NCI-H2171 (cell line): ENCODE measurements at places on chromosomes 7 and 10.

DNA sequence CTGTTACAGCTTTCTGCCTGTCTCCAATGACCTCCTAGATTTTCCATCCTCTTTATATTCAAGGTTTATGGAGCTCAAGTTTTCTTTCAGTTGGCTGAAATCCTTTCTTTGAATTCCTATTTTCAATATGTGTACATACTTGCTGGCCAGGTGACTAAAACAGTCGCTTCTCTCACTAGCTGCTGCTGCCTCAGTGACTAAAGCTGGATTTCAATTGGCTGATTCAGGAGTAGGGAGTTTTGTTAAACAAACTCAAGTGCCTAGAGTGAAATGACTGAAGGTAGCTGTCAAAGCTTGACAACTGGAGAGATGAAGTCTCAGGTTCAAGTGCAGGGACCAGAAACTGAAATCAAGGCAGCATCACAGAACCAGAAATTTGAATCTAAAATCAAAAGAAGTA lies 6.7 kb upstream of the POLR1F start:
- DNase-seq = no peak

GRCh38 chr7:92875719-92876118 lies 39.3 kb upstream of the CDK6 start:
- DNase-seq = no peak

DNA sequence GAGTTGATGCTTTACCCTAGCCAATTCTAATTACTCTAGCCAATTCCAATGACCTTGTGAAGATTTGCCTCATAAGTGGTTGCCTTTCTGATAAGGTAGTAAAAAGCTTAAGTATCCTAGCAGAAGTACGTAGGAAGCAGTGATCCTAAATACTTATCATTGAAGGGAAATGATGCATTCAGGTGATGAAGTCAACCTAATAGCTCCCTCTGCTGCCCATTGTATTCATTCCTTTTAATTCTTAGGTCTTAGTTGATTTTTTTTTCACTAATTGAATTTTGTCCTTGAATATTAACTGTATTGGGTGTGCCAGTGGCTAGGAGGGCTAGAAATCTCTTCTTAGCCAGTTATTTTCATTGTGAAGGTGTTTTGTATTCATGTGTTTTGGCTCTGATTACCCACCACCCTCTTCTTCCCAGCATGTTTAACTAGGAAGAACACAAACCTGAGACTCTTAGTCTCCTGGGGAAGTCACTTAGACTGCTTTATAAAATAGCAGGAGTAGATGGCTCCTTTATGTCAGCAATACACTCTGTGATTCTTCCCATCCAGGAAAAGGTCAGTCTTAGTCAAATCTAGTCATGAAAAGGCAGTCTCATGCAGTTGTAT lies 46.3 kb downstream of the PLEKHA8 start:
- DNase-seq = peak; percentile 30

DNA sequence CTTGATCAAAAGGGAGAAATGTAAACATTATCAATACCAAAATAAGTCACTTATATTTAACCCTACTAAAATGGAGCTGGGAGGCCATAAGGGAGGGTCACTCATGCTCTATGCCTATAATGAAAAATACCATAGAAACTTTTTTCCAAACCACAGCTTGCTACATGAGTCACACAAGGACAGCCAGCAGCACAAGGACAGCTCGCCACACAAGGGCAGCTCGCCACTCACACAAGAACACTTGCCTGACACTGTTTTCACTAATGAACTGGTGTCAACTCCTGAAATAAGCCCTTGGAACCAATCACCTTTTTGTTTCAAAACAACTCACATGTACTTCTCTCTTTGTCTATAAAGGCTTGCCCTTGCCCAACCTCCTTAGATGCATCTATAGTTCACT lies 43.3 kb downstream of the FRMPD2 start:
- no peak for DNase-seq

- DNase-seq = no peak
Observed at GRCh38 chr10:548238-548901, 141.1 kb downstream of the DIP2C start.

GRCh38 chr7:45026984-45027773 lies 27.2 kb downstream of the CCM2 start:
- no peak for DNase-seq

DNA sequence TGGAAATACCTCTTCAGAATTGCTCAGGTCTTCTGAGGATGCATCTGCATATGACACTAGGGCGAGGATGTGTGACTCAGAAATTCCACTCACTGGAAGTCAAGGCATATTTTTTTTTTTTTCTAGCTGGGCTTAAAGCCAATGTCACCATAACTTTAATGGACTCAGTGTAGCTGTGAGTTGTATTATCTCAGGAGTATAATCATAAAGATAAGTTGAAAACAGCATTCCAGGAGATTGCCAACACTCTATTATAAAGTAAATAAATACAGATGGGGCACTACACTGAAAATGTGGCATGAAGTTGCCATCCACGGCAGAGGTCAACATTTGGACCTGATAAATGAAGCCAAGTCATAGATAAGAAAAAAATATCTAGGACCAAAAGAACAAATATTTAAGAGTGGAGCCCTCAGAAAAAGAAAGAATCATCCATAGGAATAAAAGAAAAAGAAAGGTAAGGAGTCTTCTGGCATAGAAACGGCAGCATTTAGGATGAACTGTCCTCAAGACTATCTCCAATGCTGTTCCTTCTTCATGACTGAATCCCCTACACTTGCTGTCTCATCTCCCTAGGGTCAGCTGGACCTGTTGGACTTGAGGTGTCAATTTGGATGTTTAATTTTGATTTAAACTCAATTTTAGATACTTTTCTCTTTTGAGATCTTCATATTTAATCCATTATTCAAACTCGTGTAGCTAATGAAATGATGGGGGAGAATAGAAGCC lies 72.9 kb upstream of the CAV2 start:
- DNase-seq = no peak

DNA sequence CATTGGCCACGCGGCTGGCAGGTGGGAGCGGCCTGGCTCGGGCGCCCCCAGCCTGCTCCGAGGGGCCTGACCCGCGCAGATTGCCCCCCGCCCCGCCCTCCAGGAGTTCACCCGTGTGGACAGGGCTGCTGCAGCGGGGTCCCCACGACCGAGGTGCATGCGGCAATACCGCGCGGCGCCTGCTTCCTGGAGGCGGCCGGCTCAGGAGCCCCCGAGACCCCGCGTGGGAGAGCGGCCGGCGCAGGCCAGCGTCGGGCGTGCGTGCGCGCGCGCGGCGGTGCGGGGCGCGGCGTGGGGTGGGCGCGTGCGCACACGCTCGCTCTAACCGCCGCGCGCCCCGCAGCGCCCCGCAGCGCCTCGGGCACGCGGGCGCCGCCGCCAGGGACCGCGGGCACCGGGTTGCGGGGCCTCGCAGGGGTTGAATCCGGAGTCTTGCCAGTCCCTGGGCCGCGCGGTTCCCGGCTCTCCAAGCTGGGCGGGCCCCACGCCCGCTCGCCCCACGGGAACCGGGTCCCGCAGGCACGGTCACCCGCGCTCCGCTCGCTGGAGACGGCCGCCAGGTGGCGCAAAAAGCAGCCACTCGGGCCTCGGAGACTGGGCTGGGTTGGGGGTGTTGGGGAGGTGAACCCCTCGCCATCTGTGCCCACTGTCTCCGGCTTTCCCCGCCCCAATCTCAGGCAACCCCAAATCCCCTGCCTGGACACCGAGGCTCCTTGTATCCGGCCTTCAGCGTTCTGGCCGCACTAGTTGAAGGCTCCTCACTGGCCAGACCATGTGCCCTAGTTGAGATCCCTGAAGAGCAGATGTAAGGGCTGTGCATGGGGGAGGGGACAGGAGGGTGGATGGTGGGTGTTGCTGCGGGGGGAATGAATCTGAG lies 1.3 kb upstream of the ACHE start:
- peak; percentile 29 for DNase-seq

DNA sequence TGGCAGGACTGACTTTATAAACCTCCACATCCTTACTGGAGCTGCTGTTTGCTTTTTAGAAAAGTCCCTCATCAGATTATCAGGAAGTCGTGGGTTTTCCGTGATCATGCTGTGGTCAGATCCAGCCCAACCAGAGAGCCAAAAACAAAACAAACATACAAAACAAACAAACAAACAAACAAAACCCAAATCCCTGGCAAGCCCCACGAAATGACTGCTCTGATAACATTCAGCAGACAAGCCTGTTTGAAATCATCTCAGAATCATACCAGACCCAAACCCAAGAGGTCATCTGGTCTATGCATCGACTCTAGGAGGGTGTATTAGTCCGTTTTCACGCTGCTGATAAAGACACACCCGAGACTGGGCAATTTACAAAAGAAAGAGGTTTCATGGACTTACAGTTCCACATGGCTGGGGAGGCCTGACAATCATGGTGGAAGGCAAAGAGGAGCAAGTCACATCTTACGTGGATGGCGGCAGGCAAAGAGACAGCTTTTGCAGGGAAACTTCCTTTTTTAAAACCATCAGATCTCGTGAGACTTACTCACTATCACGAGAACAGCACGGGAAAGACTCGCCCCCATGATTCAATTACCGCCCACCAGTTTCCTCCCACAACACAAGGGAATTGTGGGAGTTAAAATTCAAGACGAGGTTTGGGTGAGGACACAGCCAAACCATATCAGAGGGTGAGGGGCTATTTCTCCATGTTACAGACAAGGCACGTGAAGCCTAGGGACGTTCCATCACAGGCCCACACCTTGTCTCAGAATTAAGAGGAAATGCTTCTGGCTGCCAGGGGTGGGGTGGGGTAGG lies 85.7 kb downstream of the PARP12 start:
- no peak for DNase-seq

GRCh38 chr7:72313906-72314305 lies 98.2 kb downstream of the CALN1 start:
- DNase-seq = no peak

DNA sequence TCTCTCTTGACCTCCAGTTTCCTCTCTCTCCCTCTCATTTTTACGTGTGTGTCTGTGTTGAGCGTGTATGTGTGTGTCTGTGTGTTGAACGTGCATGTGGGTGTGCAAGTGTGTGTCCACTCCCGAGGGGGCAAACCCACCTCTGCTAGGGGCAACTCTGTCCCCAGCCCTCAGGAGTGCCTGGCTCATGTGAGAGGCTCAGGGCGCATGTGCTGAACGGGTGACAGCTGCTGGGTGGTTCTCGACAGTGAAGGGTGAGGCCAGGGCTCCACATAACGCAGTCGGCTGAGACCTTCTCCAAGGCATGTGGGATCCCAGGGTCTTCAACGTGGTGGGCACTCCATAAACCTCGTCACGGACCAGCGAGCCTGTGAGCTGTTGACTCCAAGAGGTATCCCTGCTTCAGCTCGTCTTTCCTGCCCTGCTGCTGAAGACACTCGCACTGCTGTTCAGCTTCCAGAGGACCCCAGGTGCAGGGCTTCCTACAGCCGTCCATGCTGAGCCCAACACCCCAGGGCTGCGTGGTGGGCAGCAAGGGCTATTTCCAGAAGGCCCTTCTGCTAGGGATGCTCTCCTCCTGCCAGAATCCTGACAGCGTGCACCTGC lies 361.6 kb upstream of the SHH start:
- DNase-seq = no peak

GRCh38 chr10:16116404-16117304 lies 256.3 kb upstream of the MINDY3 start:
- no peak for DNase-seq

GRCh38 chr10:119391440-119392251 lies 150.9 kb downstream of the RGS10 start:
- DNase-seq = no peak
